ENCODE measurements at places on chromosomes 7 and 10.

GRCh38 chr7:23341846-23342598 is 42.9 kb downstream of the MALSU1 start:
- no peak for DNase-seq

GRCh38 chr10:99234041-99234790 is 1.4 kb downstream of the HPSE2 start:
- no peak for DNase-seq

DNA sequence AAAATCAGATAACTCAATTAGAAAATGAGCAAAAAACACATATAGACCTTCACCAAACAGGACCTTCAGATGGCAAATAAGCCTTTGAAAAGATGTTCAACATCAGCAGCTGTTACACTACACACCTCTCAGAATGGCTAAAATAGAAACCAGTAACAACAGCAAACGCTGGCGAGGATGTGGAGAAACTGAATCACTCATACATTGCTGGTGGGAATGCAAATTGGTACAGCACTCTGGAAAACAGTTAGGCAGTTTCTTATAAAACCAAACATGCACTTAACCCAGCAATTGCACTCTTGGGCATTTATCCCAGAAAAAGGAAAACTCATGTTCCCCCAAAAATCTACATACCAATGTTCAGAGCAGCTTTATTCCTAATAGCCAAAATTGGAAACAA is 37.7 kb upstream of the SMARCD3 start:
- no peak for DNase-seq

DNA sequence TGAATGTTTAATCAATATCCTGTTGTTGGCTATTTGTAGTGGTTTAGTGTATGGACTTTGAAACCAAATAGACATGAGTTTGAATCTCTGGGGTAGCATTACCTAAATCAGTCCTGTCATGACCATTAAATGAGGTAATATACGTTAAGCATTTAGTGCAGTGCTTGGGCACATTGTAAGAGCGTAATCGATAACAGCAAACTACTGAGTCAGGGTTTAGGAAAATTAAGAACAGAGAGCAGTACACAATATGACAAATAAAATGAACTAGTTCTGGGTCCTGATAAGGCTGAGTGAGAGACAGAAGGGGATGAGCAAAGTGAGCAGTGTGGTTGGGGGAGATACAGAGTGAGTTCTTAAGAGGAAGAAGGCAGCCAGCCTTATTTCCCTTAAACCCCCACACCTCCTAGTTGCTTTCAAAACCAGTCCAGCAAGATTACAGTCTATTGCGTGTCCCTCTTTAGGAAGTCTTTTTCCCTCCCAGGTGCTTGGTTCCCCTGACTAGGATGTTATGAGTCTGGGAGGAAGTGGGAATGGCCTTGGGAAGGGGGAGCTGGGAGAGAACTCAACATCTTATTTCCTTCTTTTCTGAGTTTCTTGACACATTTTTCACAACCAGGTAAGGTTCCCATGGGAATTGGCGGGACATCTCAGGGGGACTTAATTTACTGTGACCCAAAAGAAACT is 171.0 kb downstream of the SND1 start:
- no peak for DNase-seq

GRCh38 chr7:43283706-43284105 is 171.3 kb downstream of the HECW1 start:
- no peak for DNase-seq

GRCh38 chr7:157010588-157011332 is at the start of gene MNX1:
Gene MNX1, minus strand, starts transcription at chr7:157010663. Its CDS starts 313 bp downstream, at chr7:157010350.
- peak; percentile 23 for DNase-seq

DNA sequence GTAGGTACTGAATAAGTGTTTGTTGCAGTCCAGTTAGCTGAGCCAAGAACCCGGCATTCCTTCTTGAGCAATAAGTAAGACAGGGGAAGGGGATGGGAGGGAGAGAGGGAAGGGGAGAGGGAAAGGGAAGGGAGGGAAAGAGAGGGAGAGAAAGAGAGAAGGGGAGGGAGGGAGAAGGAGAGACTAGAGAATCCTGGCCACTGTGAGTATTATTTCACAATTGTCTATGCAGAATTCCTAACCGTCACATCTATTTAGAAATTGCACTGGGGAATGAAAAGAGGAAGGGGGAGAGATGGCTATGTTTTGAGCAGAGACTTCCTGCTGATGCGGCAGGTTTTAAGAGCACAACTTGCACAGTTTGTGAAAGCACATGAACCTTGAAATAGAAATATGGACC is 251.4 kb upstream of the ZMIZ1 start:
- DNase-seq = no peak

DNA sequence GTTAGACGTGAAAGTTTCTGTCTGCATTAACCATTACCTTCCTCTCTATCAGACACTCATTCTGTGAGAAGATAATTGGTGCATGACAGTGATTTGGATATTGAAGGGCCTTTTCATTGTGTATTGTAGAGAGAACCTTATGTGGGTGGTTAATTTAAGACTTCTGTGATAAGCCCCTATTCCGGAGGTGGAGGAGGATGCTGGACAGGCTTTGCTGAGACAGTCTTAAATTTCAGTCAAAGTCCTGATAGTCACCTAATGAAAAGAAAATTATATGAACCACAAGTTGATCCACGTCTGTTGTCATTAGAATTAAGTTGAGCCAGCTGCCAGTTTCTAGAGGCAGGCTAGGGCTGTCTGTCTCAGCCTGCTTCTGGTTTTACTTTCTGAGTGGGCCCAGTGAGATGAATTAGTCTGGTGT is 62.9 kb downstream of the CELF2 start:
- no peak for DNase-seq

GRCh38 chr10:95246582-95247051 is 44.2 kb downstream of the PDLIM1 start:
- no peak for DNase-seq

GRCh38 chr7:157411580-157411979 is 74.8 kb downstream of the DNAJB6 start:
- no peak for DNase-seq

DNA sequence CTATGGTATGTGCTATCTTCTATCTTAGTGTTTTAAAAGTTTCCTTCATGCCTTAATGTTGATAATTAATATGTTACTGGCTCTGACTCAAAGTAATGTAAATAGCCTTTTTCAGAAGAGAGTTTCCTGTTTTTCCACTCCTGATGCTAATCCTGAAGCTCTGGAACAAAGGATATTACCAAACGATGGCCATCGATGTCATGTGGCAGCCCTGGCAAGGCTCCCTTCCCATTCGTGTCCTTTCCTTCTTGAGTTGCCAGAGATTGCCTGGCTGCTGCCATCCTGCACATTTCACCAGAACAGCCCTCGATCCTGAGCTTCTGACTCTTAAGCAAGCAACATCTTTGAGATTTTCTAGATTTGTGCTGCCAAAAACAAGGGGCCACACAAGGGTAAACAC is 46.0 kb downstream of the RNF133 start:
- DNase-seq = peak; percentile 46

GRCh38 chr7:24783698-24784097 is 26.4 kb upstream of the GSDME start:
- no peak for DNase-seq

DNA sequence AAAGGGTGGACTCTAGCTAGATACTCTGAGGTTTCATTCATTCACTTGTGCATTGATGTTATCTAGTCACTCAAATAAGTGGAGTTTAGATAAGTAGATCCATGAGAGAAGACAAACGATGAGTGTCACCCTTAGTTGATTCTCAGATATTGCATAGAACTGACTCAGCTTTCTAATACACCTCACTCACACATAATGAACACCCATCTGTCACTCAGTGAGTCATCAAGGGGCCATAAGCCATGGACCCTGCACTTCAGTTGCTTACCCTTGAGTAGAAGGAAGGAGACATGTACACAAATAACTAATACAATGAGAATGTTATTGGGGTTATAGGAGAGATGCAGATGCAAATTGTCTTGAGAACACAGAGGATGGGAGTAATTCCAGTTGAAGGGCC is 163.8 kb downstream of the SORCS3 start:
- DNase-seq = no peak

DNA sequence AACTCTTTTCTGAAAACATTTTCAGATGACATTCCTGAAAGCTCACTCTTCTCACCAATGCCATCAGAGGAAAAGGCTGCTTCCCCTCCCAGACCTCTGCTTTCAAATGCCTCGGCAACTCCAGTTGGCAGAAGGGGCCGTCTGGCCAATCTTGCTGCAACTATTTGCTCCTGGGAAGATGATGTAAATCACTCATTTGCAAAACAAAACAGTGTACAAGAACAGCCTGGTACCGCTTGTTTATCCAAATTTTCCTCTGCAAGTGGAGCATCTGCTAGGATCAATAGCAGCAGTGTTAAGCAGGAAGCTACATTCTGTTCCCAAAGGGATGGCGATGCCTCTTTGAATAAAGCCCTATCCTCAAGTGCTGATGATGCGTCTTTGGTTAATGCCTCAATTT is 16.5 kb downstream of the ANLN start:
- no peak for DNase-seq

DNA sequence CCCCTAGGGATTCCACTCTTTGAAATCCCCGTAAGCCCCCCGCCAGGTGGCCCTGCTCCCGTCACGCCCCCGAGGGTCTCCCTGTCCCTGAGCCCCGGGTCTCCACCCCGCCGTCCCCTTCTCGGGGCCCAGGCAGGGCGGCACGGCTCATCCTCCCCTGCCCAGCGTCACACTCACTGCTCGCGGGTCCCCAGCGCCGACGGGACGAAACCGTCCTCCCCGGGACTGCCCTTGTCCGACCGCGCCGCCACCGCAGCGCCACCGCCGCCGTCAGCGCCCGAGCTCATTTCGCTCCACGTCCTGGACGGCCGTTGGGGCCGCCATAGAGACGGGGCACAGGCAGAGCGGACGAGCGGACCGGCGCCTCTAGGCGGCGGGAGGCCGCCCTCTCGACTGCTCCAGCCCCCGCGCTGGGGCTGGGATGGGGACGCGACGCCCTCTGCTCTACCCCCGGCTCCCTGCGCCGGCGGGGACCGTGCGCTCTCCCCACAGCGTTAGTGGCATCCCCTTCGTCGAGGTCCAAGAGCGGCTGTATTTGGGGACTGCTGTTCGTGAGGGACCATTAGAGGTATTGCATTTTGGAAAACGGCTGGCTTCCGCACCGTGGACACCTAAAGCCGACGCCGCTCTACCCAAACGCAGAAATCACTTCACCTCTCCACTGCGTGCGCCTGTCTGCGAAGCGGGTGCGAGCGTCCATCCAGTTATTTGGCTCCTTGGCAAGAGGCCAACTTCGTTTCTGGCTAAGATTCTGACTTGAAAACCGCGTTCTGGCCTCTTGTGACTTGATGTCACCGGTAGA is at the start of gene EEF1AKMT2:
Gene EEF1AKMT2, minus strand, starts transcription at position 341 of the 802 bp plus-strand sequence. Its CDS starts 54 bp downstream, at position 287.
- DNase-seq = peak; percentile 53

- DNase-seq = no peak
Observed at GRCh38 chr10:1615186-1615954, 122.0 kb downstream of the ADARB2 start.

DNA sequence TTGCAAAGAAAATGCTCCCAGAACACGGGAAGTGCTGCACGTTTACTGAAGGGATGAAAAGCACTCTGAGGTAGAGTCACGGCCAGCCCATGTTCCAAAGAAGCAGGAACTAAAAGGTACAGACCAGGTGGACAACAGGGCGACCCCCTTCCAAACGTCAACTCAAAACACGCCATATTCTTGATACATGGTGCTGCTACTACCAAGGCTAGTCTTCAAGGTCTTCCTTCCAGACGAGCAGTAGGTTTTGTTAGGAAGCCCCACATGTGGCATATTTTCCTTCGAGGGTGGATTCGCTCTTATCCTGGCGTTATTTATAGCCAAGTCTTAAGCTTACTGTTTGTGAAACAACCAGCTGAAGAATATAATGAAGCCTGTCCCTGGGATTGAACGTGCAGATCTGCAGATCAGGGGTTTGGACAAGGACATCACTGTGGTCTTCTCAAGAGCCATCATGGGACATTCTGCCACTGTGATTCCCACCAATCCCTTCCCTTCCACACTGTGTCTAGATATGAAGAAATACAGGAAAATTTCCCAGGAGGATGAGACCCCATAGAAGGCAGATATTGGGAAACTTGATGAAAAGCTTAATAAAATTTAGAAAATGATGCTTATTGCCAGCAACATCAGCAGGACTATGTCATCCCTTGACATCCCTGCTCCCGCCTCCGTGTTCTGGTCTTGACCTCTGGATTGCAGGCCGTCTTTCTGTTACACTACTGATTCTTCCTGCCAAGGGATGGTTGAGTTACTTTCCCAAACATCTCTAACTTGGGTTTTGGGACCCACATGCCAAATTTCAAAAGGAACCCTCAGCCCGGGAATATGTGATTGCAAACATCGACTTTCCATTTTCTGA is 734.4 kb downstream of the PARD3 start:
- peak; percentile 15 for DNase-seq

DNA sequence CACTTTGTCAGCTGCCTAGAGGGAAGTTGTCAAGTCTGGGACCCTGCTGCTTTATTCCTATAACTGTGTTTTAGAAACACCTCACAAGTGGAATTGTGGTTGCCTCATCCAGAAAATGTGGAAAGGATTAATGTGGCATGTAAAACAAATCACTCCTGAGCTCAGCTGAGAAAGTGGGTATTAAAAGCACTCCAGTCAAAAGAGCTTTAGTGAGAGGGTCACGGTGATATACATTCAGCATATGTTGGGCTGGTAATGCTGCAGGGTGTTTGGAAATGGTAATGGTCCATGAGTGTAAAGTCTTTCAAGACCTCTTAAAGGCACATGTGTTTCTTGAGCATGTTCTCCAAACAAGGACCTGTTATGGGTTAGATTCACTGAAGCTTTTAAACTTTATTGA is 318.2 kb upstream of the MEOX2 start:
- no peak for DNase-seq

GRCh38 chr10:15158972-15159371 is 9.5 kb downstream of the NMT2 start:
- DNase-seq = no peak

GRCh38 chr7:147869456-147869855 is 721.1 kb upstream of the C7orf33 start:
- DNase-seq = no peak

DNA sequence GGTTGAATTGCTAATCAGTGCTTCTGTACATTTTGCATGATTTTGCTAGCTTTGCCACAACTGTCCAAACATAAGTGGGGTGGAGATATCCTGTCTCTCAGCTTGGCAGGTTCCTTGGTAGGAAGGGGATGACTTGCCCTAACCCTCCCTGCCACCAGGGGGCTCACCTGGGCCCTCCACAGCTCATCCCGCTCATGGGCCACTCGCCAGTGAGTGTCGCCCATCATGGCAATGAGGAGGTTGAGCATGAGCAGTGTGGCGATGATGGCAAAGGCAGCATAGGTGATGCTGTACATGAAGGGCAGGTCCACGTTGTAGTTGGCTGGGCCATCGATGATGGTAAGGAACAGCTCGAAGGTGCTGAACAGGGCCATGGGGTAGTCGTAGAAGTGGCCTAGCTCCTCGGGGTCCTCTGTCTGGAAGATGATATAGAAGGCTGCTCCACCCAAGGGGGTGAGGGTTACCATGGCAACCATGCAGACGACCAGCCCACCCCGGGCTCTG is 12.2 kb downstream of the TRPV6 start:
- DNase-seq = no peak
